Psoas muscle (tissue), 8 donors: ENCODE measurements at places on chromosomes 5 and 9. TPM values are rescaled to one million over a fixed set of nuclear protein-coding genes. Genes with fewer than 3 reads are reported as not detected.

Gene CYLC2
- total RNA-seq, result not detected

DNA sequence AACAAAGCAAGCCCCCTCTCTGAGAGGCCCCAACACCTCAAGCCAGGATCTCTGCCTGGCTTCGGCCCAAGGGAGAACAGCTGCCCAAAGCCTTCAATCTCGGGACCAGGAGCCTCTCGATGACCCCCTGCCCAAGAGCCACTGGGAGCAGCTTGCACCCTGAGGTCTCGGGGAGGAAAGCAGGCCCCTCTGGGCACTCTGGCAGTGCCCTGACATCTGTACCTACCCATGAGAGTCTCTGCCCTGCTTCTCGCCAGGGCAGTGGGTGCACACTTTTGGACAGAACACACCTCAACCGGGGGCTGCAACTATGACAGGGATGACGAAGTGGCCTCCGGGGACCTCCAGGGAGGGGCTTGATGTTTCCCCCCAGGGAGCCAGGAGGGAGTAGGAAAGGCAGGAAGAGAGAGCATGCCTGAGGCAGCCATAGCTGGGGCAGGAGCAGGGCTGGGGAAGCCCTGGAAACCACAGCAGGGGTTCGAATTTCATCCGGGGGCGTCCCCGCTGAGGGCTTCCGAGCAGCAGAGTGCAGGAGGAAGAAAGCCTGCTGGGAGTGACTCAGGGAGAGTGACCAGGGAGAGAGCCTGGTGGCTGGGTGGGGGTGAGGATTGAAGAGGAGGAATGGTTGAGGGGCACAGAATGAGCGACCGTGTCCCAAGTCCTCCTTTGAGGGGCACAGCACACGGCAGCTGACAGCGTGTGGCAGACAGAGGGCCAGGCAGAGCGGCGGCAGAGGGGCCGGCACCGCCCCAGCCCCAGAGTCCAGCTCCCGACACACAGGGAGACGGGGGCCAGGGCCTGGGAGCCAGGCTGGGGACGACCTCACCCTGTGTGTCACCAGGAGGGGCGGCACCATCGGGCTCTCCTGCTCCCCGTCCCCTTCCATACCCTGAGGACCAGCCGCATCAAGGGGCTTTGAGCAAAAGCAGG, 1.8 kb downstream of the LPCAT1 start:
- no peaks in the 10 kb centered on the region for H3K27me3 ChIP-seq
- H3K27ac ChIP-seq, result no peak overlapping the region
- no peaks in the 10 kb centered on the region for H3K4me1 ChIP-seq

Gene SURF4
- 65.6 TPM for total RNA-seq

Gene FBXO10
- total RNA-seq, result 90.4 TPM

DNA sequence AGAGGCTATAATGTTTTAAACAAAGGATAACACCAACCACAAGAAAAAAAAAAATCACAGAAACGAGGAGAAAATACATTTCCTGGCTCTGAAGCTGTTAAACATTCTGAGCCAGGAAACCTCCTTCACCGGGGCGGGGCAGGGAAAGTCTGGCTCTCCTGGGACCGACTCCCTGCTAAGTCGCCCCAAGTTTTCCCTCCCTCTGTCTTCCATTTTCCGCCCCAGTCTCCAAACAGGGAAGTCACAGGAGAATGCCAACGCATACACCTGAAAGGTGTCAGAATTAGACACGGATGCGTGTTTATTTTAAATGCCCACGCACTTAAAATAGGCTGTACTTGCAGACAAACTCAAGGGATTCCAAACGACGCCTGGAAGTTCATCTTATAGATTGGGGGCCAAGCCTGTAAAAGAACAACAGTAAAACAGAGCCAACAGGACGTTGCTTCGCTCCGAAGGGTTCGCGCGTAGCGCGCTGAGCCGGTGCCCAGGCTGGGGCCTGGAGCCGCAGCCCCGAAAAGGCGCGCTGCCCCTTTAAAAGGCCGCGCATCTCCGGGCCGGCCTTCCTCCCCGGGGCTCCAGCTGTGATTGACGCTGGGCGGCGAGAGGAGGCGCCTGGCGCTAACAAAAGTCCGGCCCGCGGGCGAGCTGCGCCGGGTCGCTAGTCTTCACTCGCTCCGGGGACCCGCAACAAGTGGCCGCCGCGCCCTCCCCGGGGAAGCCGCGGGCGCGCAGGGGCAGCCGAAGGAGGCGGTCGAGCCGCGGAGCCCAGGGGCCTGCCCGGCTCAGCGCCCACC, at the start of gene FBXL7:
Gene FBXL7, plus strand, starts transcription at position 653 of the 797 bp plus-strand sequence.
- peak within 1 kb of the TSS; percentile 68 for H3K27ac ChIP-seq
- DNase-seq, result peak; percentile 81
- peak within 1 kb of the TSS; percentile 69 for H3K4me3 ChIP-seq
- H3K4me1 ChIP-seq, result no peaks in the 10 kb centered on the region
- no peaks in the 10 kb centered on the region for H3K27me3 ChIP-seq
- no peaks in the 10 kb centered on the region for H3K36me3 ChIP-seq

Gene LCN12
- 0.38 TPM for total RNA-seq

Gene MLANA
- not detected for total RNA-seq

Gene SYNPO
- 745 TPM for total RNA-seq

GRCh38 chr5:121533814-121534213, 317.9 kb upstream of the FTMT start:
- no peaks in the 10 kb centered on the region for H3K4me1 ChIP-seq
- H3K4me3 ChIP-seq, result no peak overlapping the region
- H3K27me3 ChIP-seq, result no peaks in the 10 kb centered on the region
- H3K27ac ChIP-seq, result no peak overlapping the region
- no peak for DNase-seq
- no peaks in the 10 kb centered on the region for H3K36me3 ChIP-seq

Gene CCDC192
- not detected for total RNA-seq

GRCh38 chr5:138444774-138445546, 6.1 kb downstream of the REEP2 start:
- H3K4me1 ChIP-seq, result no peaks in the 10 kb centered on the region
- DNase-seq, result no peak
- H3K36me3 ChIP-seq, result no peaks in the 10 kb centered on the region
- no peak overlapping the region for H3K27ac ChIP-seq
- H3K27me3 ChIP-seq, result no peaks in the 10 kb centered on the region

- DNase-seq, result no peak
- no peaks in the 10 kb centered on the region for H3K36me3 ChIP-seq
- peaks cover 7% of the 10 kb centered on the region for H3K4me1 ChIP-seq
- no peaks in the 10 kb centered on the region for H3K27me3 ChIP-seq
- no peak overlapping the region for H3K4me3 ChIP-seq
- no peak overlapping the region for H3K27ac ChIP-seq
Observed at GRCh38 chr5:176658817-176659511, 11.7 kb downstream of the TSPAN17 start.

DNA sequence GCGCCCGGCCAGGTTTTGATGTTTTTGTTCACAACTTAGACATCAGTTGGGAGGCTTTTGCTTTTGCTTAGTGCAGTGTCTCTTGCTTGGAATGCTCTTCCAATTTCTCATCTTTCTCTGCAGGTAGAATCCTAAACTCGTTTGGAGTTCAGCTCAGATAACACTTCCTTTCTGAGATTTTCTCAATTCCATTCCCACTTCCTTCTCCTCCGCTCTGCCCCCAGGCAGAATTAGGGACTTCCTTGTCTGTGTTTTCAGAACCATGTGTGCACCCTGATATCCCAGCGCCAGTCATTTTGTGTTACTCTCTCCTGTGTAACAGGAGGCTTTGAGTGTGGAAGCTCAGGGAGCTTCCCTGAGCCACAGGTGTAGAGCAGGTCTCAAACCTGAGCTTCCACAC, 171.0 kb downstream of the INSYN2B start:
- H3K27ac ChIP-seq, result no peak overlapping the region
- no peaks in the 10 kb centered on the region for H3K36me3 ChIP-seq
- H3K4me3 ChIP-seq, result no peak overlapping the region
- no peaks in the 10 kb centered on the region for H3K27me3 ChIP-seq
- no peak for DNase-seq

GRCh38 chr5:7606840-7607465, 211.0 kb downstream of the ADCY2 start:
- no peak overlapping the region for H3K27ac ChIP-seq
- DNase-seq, result no peak
- H3K27me3 ChIP-seq, result no peaks in the 10 kb centered on the region
- no peaks in the 10 kb centered on the region for H3K36me3 ChIP-seq

Gene CDH10
- total RNA-seq, result not detected

Gene SNCAIP
- total RNA-seq, result 0.27 TPM

Gene ENTREP1
- 28.3 TPM for total RNA-seq

Gene IRGM
- not detected for total RNA-seq

GRCh38 chr9:116163293-116164055, 9.9 kb downstream of the PAPPA start:
- no peaks in the 10 kb centered on the region for H3K27me3 ChIP-seq
- H3K27ac ChIP-seq, result no peak overlapping the region
- DNase-seq, result peak; percentile 41
- H3K36me3 ChIP-seq, result no peaks in the 10 kb centered on the region
- H3K4me3 ChIP-seq, result no peak overlapping the region

- H3K27ac ChIP-seq, result peak overlapping the region; percentile 99
- H3K36me3 ChIP-seq, result no peaks in the 10 kb centered on the region
- H3K27me3 ChIP-seq, result no peaks in the 10 kb centered on the region
- DNase-seq, result peak; percentile 46
- peak overlapping the region; percentile 95 for H3K4me3 ChIP-seq
Observed at GRCh38 chr5:68216245-68217046, 890 bp downstream of the PIK3R1 start.

Gene FCN2
- total RNA-seq, result not detected

GRCh38 chr9:85515021-85515420, 226.7 kb downstream of the AGTPBP1 start:
- DNase-seq, result no peak
- no peak overlapping the region for H3K27ac ChIP-seq
- H3K4me1 ChIP-seq, result no peaks in the 10 kb centered on the region
- H3K27me3 ChIP-seq, result peaks cover 2% of the 10 kb centered on the region

DNA sequence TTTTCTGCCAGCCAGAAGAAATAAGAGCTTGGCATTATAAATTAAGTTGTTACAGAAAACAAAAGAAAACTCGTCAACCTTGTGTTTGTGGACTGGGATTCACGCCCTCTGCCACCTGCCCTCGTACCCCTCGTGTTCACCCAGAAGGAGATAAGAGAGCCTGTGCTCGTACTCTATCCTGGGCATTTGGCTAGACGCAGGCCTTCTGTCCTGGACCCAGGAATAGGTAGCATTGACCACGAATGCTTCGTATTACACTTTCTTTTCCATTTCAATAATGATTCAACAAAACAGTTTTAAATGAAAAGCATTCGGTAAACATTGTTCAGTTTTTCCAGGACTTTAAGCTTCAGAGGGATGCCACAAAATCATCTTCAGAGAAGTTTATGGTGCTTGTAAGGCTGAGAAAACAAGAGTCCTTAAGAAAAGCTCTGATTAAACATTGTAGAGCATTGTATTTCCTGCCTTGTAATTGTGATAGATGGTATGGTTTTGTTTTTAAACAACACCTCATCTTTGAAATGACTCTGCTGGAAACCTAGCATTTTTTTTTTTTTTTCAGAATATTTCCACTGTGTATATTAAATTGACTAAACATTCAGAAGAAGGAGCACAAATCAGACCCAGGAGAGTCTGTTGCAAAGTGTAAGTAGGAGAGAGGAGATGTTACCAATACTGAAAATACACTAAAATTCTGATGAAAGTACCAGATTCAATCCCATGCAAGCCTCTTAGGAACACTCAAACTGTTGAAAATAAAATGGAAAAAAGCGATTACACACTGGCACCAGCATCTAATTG, 27.6 kb downstream of the MTX3 start:
- H3K27me3 ChIP-seq, result no peaks in the 10 kb centered on the region
- H3K4me3 ChIP-seq, result no peak overlapping the region
- H3K36me3 ChIP-seq, result no peaks in the 10 kb centered on the region

DNA sequence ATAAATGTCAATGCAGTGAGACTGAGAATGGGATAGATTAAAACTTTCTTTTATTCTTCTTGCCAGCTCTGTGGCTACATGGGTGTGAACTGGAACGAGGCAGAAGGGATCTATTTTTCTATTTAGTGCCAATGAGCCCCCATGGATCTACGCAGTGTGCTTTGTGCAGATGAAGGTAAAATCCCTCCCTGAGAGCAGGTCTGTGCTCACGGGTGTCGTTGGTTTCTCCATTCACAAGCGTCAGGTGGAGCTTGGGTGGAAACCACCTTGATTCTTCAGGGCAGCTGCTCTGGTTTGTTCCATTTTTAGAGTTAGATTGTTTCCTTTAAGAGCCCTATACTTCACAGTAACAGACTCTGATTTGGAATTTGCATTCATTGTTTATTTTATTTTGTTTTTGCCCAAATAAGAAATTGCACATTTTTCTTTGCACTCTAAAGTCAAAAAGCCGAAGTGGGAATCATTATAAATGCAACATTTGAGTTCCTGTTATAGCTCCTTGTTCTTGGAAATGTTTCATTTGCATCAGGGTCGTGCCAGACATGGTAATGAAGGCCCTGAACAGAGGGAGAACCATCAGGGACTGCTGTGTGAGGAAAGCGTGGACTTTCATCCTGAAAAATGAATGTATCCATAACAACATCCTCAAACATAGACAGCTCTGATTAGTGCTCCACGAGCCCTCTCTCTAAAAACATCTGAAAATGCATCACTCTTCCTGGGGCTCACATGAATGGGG, 31.1 kb upstream of the BICD2 start:
- DNase-seq, result no peak
- H3K4me1 ChIP-seq, result no peaks in the 10 kb centered on the region
- no peak overlapping the region for H3K4me3 ChIP-seq

- H3K27me3 ChIP-seq, result no peaks in the 10 kb centered on the region
- peak; percentile 80 for DNase-seq
- H3K27ac ChIP-seq, result peak overlapping the region; percentile 93
- H3K36me3 ChIP-seq, result no peaks in the 10 kb centered on the region
- no peak overlapping the region for H3K4me3 ChIP-seq
- H3K4me1 ChIP-seq, result peaks cover 88% of the 10 kb centered on the region
Observed at GRCh38 chr9:94870793-94871558, 144.5 kb downstream of the AOPEP start.

DNA sequence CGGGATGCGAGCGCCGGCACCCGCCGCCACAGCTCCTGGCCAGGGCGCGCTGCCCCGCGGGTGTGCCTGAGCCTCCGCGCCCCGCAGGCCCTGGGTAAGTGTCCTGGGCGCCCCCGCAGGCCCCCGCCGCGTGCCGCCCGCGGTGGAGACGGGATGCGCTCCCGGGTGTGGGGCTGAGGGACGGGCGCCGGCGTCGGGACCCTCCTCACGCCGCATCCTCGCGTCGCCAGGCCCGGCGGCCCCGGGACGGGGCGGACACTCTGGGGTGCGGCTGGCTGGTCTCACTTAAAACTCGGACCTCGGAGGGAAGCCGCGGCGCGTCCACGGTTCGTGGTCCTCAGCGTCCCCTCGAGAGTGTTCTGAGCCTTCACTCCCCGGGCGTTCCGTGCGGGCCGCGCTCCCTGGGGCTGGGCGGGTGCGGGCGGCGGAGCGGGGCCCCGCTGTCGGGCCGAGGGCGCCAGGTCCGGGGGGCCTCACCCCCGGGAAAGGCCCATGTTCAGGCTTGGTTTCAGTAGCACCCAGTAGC, 275 bp downstream of the AHRR start:
- no peaks in the 10 kb centered on the region for H3K36me3 ChIP-seq
- H3K4me1 ChIP-seq, result no peaks in the 10 kb centered on the region
- H3K27me3 ChIP-seq, result peaks cover 23% of the 10 kb centered on the region
- DNase-seq, result peak; percentile 47

Gene CKMT2
- total RNA-seq, result 667 TPM

Gene FGF1
- 2.5 TPM for total RNA-seq

Gene SPINK6
- total RNA-seq, result not detected

GRCh38 chr9:129583308-129584038, 37.4 kb downstream of the C9orf50 start:
- peaks cover 9% of the 10 kb centered on the region for H3K4me1 ChIP-seq
- H3K27ac ChIP-seq, result no peak overlapping the region
- DNase-seq, result no peak
- no peak overlapping the region for H3K4me3 ChIP-seq
- no peaks in the 10 kb centered on the region for H3K27me3 ChIP-seq

GRCh38 chr5:173664154-173664526, 47.7 kb upstream of the BOD1 start:
- H3K27ac ChIP-seq, result no peak overlapping the region
- DNase-seq, result peak; percentile 62
- H3K4me3 ChIP-seq, result no peak overlapping the region
- no peaks in the 10 kb centered on the region for H3K27me3 ChIP-seq
- H3K4me1 ChIP-seq, result no peaks in the 10 kb centered on the region
- H3K36me3 ChIP-seq, result no peaks in the 10 kb centered on the region

Gene SPATA31A1
- not detected for total RNA-seq
